ENCODE measurements at places on chromosomes 1 and 21.

GRCh38 chr21:45512626-45513002, 29.6 kb downstream of the SLC19A1 start:
- DNase-seq = no peak

DNA sequence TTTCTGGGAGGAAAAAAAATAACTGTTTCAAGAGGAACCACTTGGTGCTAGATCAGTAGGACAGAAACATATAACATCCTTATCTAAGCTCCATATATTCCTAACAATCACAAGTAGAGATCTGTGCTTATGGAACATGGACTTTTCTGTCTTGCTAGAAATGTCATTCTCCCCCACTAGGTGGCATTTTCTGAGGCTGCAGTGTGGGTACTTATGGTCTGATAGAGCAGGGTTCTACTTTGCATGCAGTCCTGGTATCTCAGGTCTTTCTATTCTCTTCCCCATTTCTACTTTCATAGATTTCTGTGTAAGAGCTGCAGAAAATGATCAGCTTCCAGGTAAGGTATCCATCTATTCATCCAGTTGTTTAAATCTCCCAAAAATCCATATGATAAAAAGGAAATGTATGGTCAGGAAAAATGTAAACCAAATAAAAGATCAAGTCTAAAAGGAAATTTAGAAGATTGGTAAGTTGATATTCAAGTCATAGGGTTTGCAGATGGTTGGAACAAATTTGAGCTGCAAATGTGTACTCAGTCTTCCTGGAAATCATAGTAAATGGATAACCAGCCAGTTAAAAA, 1.5 kb downstream of the ZNF684 start:
- no peak for DNase-seq

DNA sequence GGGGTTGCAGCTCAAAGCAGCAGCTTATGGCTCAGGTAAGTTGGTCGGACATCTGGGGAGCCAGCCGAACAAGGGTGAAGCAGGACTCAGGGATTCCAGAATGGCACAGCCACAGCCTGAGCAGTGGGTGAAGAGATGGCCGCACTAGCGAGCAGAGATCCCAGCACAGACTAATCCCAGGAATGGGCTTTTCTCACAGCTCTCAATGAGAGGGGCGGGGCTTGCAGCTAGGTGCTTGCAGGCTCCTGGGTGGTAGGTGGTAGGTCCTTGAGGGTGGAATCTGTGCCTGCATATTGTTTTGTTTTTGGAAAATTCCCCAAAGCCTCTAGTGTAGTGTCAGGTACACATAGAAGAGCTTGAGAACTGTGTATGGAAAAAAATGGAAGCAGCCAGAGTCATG, 9.0 kb downstream of the KIAA0040 start:
- no peak for DNase-seq

- no peak for DNase-seq
Observed at GRCh38 chr1:60977661-60978060, 104.7 kb upstream of the NFIA start.

DNA sequence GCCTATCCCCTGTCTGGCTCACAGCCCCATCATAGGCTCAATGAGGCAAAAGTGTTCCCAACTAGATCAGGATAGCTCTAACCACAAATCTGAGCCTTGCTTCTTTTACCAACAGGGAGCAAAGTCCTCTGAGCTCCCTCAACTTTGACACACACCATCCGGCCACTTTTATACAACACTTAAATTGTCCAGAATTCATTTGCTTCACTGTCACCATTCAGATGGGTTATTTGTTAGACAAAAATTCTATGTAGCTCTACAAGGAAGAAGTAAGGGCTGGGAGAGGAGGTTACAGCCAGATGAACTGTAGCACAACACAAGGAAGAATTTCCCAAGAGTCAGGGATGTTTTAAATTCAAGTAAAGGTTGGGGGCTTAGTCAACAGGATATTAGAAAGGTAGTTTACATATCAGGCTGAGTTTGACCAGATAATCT, 50.8 kb downstream of the TGFBR3 start:
- no peak for DNase-seq

DNA sequence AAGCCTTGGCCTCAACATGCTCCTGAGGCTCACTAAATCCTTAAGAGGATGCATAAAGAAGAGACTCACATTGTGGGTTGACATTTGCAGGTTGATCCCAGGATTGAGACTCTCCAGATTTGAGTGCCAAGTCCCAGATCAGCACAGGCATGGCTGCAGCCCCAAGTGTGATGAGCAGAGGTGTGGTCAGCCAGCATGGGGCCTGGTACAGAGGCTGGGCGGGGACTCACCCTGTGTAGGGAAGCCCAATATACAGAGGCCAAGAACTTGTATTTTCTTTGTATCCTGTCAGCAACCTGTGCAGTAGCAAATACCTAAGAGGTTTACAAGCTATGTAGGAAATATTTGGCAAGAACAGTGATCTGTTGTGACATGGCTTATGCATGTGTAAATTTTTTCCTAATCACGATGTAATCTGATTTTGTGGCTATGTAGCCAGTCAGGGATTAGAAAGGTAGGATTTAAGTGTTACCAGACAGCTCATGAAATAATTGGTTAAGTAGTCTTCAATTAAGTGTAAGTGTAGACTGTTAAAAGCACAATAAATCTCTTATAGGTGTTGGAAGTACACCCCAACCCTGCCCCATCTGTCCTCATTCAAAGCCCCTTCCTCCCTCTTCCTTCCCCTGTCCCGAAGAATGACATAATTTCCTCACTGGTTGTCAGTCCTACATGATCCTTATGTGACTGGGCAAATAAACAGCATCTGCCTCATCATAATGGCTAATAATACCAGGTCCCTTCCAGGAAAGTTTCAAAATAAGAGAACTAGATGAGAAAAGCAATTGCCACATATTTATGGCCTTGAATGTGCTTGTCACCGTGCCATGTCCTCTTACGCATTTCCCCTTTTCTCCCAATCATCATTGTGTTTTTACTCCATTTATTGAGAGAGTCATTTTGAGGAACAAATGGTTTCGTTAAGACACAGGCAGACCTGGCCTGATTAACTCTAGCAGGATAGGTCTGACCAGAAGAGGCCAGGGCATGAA, 120.9 kb downstream of the HLX start:
- DNase-seq = no peak

DNA sequence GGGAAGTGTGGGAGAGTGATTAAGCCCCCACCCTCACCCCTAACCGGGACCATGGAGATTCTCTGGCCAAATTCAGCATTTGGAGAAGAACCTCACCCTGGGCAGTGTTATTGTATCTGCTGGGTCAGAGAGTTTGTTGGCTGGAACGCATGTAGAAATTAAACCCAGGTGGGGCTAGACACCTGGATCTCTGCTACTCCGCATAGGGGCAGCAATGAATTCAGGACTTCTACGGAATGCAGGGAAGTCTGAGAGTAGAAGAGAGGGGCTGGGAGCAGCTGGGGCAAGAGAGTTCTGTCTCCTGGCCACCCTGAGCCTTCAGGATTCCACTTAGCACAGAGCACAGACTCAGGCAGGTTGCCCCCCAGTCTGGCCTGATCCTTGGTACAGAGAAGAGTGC, 3.6 kb upstream of the CRABP2 start:
- DNase-seq = no peak

DNA sequence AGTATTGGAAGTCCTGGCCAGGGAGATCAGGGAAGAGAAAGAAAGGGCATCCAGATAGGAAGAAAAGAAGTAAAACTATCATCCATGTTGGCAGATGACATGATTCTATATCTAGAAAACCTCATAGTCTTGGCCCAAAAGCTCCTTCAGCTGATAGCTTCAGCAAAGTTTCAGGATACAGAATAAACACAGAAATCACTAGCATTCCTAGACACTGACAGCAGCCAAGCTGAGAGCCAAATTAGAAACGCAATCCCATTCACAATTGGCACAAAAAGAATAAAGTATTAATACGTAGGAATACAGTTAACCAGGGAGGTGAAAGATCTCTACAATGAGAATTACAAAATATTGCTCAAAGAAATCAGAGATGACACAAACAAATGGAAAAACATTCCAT, 44.6 kb downstream of the ZFYVE9 start:
- DNase-seq = no peak

DNA sequence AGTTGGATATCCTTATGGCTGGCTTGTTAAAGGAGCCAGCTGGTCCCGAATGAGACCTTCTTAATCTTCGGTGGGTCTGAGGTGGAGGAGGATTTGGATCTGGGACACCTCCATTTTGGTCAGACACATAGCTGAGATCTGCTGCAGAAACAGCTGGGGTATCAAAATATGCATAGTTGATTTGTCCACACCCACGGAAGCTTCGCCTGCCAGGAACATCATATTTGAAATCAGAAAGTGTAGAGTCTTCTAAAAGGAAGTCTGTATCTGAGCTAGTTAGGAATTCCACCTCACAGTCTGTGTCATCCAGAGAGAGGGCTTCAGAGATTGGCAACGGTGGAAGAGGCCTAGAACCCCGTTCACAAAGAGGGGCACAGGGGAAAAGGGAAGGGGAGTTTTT, 12.3 kb downstream of the ERRFI1 start:
- no peak for DNase-seq

DNA sequence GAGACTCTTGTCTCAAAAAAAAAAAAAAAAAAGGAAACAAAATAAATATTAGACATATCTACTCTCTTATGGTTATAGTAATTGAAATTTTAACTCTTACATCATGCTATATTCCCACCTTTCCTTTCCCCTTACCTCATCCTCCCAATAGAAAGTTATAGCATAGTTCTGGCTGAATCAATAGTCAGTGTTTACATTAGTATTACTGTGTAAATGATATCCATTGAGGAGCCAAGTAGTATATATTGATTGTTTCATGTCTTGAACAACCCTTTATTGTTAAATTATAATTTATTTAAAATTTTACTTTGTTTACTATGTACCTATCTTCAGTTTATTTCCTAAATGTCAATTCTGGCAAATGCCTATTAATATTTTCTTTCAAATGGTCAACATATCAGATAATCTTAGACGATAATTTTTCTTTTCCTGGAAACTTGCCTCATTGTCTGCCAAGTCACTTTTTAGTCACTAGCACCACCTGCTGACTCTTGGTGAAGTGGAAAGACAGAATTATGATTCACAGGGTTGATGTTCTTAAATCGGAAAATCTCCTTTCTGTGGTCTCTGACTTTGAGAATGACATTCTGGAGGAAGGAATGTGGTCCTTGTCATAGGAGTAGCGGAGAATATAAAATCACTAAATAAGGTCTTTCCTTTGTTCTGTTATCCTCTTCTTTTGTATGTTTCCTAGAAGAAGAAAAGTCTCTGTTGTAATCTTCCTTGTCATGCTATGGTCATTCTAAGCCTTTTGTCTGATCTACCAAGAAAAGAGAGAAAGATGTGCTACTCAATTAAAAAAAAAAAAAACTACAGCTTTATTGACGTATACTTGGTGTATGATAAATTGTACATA, 8.6 kb downstream of the HJV start:
- DNase-seq = peak; percentile 72

DNA sequence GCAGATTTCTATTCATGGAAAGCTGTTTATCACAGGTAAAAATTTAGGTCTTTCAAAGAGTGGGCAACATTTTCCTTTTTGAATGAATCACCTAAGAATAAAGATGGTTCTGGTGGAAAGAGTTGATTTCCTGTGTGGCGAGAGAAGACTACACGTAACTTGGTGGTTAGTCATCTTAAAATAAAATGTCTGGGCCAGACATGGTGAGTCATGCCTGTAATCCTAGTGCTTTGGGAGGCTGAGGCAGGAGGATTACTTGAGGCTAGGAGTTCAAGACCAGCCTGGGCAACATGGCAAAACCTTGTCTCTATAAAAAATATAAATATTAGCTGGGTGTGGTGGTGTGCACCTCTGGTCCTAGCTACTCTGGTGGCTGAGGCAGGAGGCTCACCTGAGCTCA, 65.7 kb downstream of the DISP1 start:
- DNase-seq = peak; percentile 87

DNA sequence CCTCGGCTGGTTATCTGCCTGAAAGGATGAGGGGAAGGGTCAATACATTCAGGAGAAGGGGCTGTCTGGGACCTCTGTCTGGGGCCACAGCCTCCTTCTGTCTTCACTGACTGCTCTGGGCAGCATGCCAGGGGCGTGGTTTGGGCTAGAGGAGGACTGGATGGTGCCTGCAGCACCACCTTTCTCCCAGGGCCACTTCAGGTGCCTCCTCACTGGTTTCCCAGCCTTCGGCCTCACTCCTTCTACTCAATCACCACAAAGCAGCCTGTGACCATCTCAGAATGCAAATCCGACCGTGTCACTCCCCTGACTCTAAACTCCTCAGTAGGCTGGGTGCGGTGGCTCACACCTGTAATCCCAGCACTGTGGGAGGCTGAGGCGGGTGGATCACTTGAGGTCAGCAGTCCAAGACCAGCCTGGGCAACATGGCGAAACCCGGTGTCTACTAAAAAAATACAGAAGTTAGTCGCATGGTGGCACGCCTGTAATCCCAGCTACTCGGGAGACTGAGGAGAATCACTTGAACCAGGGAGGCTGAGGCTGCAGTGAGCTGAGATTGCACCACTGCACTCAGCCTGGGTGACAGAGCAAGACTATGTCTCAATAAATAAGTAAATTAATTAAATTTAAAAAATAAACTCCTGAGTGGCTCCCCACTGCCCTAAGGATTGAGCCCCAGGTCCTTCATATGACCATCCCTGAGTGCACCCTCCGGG, 50.1 kb upstream of the ECE1 start:
- DNase-seq = no peak

- no peak for DNase-seq
Observed at GRCh38 chr1:170351366-170351946, 180.5 kb upstream of the GORAB start.

DNA sequence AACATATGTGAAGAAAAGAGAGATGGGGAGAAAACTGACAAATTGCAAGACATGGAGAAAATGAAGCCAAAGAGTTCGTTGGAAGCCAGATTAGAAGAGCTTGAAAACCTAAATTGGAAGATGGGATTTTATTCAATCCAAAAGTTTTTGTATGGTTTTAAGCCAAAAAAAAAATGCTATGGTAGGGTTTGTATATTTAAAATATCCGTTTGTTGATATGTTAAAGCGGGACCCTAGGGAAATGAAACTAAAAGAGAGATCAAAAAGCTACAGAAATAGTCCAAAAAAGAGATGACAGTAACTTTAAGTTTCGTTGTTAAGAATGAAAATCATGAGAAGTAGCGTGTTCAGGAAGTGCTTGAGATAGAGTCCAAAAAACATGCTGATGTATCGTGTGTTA, 617.7 kb upstream of the ADGRL2 start:
- no peak for DNase-seq

GRCh38 chr1:196650403-196650802, 1.4 kb upstream of the CFH start:
- DNase-seq = no peak

DNA sequence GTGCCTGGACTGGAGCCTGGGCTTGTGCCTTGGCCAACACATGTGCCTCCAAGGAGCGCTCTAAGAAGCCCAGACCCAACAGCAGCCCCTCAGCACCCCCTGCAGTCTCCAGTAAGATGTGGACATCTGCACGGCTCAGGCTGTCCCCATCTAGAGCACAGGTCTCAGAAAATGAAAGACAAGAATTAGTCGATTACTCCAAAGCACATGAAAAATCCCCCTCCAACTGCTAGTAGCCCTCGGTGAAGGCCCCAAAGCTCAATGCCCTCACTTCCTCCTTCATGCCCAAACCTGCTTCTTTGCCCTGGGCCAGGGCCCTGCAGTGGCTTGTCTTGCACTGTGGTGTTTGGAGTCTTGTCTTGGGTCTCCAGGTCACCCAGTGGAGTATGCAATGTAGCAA, 21.9 kb upstream of the ERO1B start:
- DNase-seq = no peak
